Cerebellum (tissue), 4 donors: ENCODE measurements at places on chromosomes 16 and 17.

- DNase-seq, result no peak
Observed at GRCh38 chr17:66717641-66718058, 117.3 kb upstream of the CACNG5 start.

GRCh38 chr17:15966879-15967248 lies 21.9 kb downstream of the ADORA2B start:
- no peak for DNase-seq

GRCh38 chr17:45086865-45087503 lies 25.9 kb downstream of the NMT1 start:
- DNase-seq, result no peak

DNA sequence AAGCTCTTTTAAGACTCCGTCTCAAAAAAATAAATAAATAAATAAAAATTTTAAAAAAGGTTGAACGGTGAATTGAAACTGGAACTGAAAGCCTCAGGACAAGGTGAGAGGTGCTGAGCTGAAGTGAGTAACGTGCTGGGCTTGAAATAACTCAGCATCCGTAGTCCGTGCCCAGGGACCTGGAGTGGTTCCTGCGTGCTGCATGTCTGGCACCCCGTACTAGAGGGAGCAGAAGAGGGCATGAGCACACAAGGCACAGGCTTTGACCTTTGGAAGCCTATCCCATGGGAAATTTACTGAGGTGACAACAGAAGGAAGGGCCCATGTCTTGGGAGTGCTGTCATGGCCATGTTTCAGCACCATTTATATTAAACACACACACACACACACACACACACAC lies 4.5 kb upstream of the MEIOB start:
- DNase-seq, result no peak

DNA sequence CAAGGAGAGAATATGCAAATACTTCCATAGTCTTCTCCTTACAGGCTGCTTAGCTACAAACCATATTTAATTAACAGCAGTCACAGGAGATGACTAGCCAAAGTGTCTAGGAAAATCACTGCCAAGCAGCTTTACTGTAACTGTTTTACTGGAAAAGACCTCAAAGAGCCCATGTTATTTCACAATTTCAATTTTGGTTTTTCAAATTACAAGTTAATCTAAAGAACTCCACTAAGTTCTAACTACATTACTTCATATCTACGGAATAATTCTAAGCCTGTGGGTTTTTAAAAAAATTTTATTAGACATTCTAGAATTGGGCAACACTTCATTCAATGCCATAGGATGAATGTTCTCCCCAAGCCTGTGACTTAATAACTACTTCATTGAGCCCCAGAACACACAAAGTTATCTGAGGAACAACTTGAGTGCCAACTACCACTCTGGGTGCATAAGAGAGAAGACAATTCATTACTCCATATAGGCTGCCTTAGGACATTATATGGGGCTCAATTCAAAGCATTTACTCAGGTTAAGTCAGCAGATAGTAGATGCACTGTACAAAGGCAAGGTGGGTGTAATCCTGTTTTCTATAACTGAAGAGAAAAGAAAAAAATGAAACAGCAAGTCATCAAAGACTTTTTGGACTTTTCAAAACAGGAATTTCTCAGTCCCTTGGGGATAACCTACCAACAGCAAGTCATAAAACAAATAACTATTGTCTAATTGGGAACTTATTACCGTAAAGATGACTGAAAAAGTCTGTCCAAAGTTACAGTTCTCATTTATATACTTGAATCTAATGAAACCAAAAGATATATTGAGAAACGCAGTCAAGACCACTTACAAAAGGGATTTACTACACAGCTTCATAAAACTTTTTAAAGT lies 33.0 kb downstream of the STAT3 start:
- DNase-seq, result no peak
